ENCODE measurements at places on chromosomes 1 and 21. TPM values are rescaled to one million over a fixed set of nuclear protein-coding genes. Genes with fewer than 3 reads are reported as not detected.
A peak's percentile ranks its signal among the peaks of the same experiment; 100 is the strongest.

GRCh38 chr1:65596768-65597167 is 176.3 kb downstream of the LEPR start:
- no peak for DNase-seq

DNA sequence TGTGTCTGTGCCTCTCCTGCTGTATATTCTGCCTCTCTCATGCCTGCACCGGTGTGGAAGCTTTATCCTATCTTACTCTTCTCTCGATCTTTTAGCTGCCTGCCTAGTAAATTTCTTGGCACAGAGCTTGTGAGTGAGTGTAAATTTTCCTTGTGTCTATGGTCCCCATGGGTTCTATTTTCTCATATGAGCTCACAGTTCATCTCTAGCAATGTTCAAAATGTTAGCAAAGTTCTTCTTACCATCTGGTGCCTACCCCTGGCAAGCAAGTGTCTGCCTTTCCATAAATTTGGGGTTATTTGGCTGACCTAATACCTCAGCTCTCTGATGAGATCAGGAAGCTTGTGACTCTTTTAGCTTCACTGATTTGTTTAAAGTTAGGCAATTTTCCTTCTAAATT is 572.1 kb upstream of the BRINP3 start:
- no peak for DNase-seq

The SPRR5 gene
- not detected for total RNA-seq

GRCh38 chr21:35737449-35737848 is 322.9 kb downstream of the SETD4 start:
- no peak for DNase-seq

DNA sequence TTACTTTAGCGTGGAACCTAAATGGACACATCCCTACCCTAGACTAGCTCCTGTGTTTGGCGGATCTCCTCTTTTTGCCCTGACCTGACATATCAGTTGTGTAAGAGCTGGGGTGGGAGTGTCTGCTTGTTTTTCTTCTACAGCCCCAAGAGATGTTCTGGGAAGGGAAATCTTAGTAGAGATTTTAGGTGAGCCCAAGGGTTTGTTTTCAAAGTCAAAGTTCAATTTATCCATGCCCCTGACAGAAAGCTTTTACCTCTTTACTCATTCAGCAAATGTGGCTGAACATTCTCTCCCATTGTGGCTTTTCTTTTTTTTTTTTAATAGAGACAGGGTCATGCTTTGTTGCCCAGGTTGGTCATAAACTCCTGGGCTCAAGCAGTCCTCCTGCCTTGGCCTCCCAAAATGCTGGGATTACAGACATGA is 7.3 kb upstream of the TARS2 start:
- no peak for DNase-seq

GRCh38 chr1:94202241-94202640 is 35.1 kb downstream of the ARHGAP29 start:
- no peak for DNase-seq

DNA sequence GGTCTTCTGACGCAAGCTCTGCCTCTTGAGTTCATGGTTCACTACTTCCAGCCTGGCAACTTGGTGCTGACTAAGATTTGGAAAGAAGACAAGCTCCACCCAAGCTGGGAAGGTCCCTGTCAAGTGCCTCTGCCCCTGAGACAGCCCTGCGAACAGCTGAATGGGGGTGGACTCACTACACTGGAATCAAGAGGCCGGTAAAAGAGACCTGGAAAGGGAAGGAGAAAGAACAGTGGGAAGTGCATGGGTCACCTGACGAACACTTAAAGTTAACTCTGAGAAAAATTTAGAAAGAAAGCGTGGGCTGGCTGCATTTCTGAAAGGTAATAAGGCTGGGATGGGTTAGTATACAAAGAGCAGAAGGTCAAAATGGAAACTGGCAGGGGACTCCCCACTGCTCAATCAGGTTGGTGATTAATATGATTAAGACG is 26.1 kb upstream of the ZNF496 start:
- no peak for DNase-seq

- DNase-seq: no peak
Measured at GRCh38 chr1:202671399-202671798, 38.9 kb downstream of the SYT2 start.

The MATN1 gene
- total RNA-seq: not detected

The OR2T34 gene
- not detected for total RNA-seq

The PLOD1 gene
- 15.7 TPM for total RNA-seq

DNA sequence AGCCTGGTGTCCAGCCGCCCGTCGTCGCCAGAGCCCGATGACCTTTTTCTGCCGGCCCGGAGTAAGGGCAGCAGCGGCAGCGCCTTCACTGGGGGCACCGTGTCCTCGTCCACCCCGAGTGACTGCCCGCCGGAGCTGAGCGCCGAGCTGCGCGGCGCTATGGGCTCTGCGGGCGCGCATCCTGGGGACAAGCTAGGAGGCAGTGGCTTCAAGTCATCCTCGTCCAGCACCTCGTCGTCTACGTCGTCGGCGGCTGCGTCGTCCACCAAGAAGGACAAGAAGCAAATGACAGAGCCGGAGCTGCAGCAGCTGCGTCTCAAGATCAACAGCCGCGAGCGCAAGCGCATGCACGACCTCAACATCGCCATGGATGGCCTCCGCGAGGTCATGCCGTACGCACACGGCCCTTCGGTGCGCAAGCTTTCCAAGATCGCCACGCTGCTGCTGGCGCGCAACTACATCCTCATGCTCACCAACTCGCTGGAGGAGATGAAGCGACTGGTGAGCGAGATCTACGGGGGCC is 1.2 kb downstream of the OLIG2 start:
- no peak for DNase-seq

GRCh38 chr1:43388613-43389012 is 987 bp downstream of the MED8 start:
- DNase-seq: no peak

DNA sequence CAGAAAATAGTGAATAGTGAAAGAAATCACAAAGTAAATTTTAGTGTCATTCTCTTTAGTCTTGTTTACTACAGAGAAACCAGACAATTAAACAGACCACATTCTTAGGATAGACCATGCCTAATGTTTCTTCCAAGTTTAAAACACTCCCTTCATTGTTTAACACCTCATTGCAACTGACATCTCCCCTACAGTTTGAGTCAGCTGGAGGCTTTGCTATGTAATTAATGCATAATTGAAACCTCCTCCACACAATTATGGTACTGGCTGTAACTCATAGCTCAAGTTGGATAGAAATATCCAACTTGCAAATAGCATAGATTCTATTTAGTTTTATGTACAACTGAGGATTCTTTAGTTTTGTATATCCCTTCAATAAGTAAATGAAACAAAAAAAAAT is 35.2 kb upstream of the B3GALT2 start:
- DNase-seq: no peak

The ERICH3 gene
- total RNA-seq: not detected

DNA sequence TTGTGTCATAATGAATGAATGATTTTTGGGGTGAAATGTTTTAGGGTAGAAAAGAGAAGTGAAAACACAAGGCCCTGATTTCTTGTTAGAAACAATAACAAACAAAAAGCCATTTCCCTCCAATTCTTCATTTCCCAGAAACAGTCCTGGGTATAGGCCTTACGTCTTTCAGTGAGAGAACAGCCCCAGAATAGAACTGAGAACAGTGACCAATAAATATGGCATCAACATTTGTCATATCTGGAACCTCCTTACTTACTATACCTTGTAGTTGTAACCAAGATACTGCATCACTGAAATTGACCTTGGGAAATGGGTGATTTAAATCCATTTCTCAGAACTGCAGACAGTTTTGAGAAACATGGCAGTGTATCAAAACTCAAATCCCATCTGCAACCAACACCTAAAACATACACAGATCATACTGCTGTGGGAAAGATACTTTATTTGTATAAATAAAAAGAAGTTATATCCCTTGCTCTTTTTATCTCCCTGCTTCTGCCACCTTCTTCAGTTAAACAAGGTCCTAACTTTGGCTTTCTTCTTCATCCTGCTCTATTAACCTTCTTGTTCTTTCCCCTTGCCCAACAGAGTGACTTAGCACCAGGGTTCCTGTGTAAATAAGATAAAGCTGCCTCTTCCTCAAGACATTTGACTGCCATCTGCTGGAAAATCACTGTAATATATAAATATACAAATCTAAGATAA is 19.5 kb downstream of the XKR8 start:
- DNase-seq: no peak

GRCh38 chr1:58883888-58884482 is 100.1 kb upstream of the JUN start:
- DNase-seq: no peak

DNA sequence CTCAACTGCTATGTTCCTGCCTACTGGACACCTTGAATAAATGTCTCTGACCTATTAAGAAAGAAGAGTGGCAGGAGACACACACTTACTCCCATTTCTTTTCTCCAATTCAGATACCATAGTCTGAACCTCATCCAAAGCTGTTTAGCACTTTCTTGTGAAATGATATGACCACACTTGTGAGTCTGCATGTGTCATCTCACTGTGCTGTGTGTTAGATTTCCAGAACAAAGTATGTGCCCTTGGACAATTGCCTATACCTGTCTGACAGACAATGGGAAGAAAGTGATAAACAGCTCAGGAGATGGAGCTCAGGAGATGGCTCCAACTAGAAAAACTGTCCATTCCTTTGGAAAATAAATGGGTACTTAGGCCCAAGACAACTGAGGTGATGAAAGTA is 48.4 kb downstream of the USP48 start:
- DNase-seq: no peak

The GJA9 gene
- total RNA-seq: not detected

GRCh38 chr21:29271927-29272333 is 26.8 kb upstream of the BACH1 start:
- no peak for DNase-seq

- no peak for DNase-seq
Measured at GRCh38 chr1:170885551-170885950, 49.8 kb upstream of the MROH9 start.

- no peak for DNase-seq
Measured at GRCh38 chr1:43405876-43406234, 16.2 kb downstream of the SZT2 start.

The PDPN gene
- not detected for total RNA-seq

DNA sequence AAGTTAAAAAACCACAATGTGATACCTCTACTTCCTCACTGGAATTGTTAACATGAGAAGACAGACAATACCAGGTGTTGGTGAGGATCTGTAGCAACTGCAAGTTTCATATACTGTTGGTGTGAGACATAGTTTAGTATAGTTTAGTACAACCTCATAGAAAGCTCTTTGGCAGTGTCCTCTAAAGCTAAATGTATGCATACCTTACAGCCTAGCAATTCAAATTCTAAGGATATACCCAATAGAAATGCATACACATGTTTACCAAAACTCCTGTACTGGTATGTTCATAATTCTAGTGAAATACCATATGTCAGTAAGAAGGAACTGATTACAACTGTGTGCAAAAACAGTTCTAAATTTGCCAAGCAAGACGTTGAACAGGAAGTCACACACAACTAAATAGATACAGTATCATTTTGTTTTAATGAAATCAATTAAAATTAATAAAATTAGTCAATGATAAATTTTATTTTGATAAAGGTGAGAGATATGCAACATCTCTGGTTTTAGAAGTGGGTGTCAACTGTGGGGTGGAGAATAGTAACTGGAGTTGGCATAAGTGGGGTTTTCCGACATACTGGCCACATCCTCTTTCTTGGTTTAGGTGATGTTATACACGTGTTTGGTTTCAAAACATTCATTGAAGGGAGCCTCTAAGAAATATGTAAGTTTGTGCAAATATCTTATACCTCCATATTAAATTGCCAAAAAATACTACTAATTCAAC is 450.7 kb downstream of the PTPRC start:
- DNase-seq: peak; percentile 60

GRCh38 chr1:112879834-112880233 is 76.2 kb downstream of the SLC16A1 start:
- DNase-seq: no peak

DNA sequence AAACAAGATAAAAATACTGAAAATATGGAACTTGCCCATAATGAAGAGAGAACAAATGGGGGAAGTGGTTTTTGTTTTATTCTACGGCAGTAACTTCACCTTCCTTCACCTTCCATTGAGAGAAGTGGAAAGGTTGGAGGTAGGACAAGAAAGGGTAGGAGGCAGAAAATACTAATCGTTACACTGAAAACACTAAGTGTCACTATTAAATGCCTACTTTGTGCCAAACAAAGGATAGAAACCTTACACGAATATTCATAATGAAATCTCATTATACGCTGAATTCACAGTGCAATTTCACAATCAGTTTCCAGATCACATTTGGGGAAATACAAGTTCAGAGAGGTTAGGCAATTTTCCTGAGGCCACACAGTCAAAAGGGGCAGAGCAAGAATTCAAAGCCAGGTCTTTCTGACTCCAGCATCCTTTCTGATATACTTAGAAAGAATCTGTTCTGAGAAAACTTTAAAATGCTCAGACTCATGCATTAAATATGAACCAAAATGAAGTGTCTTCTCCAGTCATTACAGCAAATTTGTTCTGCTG is 3.0 kb downstream of the TIAM1 start:
- no peak for DNase-seq

The TAS1R3 gene
- total RNA-seq: 0.78 TPM

All from activated CD4-positive, alpha-beta memory T cell treated with anti-CD3 and anti-CD28 coated beads, Interleukin-2, amount 10 ng/mL, durations not matched to agents 7 days and 5 days (primary cell).